IMR-90 (cell line): ENCODE measurements at places on chromosomes 2 and 18. TPM values are rescaled to one million over a fixed set of nuclear protein-coding genes. Genes with fewer than 3 reads are reported as not detected.

- no peaks in the 10 kb centered on the region for H3K27me3 ChIP-seq
- no peaks in the 10 kb centered on the region for H3K36me3 ChIP-seq
Measured at GRCh38 chr18:23405636-23406035, 47.5 kb upstream of the RIOK3 start.

DNA sequence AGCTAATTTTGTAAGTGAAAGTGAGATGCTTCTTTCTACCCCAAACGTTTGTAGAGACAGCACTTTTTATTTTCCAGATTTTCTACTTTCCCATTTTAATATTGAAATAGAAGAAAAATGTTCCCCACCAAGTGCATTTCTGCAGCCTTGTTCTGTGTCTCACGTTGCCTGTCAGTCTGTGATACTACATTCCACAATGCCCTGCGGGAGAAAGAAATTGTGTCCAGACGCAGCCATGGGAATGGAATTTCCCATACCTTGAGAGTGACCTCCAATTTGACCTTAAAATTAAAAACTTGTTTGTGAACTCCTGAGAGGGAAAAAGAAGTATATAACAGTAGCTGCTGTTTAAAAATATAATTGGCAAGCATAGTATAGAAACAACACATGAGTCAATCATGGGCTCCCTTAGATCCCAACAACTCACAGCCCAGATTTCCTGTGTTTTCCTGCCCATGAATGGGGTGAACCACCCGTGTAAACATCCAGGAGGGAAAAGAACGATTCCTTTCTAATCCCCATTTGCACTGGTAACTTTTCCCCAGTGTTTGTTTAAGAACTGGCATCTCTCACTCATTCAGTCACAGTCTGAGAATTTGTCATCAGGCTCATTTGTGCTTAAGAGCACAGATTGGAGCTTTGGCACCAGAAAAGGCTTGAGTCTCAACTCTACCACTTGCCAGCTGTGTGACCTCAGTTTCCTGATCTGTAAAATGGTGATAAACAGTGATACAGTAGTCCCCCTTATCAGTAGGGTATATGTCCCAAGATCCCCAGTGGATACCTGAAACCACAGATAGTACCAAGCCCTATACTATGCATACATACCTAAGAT lies 166.1 kb upstream of the ZNF521 start:
- no peaks in the 10 kb centered on the region for H3K4me1 ChIP-seq
- peaks cover 1% of the 10 kb centered on the region; the same call in 1 of the 2 replicates for H3K27me3 ChIP-seq
- DNase-seq = no peak

FAM210A gene
- total RNA-seq = 16.1 and 25.3 TPM in 2 replicates

TMEM169 gene
- total RNA-seq = 0.54 and 0.83 TPM in 2 replicates

CPO gene
- total RNA-seq = not detected in 2 replicates
